Endothelial cell (in vitro differentiated cells): ENCODE measurements at places on chromosomes 12 and 14.

DNA sequence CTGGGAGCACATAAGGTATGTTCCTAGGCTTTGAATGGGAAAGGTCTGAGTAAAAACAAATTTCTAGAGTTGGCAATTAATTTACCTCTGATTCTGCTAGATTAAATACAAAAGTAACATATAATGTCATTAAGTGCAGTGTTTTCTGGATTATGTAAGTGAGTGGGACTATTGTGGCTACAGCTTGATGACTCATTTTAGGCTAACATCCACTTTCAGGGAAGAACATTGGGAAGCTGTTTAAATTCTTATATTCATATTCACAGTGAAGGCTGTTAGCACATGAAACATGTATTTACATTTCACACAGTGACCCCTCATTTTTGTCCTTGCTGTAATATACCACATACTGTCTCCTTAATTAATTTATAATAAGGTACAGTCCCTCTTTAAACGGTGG, 13.2 kb upstream of the BMAL2 start:
- peaks cover 11% of the 10 kb centered on the region for H3K36me3 ChIP-seq
- H3K27me3 ChIP-seq = no peaks in the 10 kb centered on the region
- peak overlapping the region; percentile 13 for H3K27ac ChIP-seq
- no peak overlapping the region for H3K4me3 ChIP-seq
- DNase-seq = no peak
- no peaks in the 10 kb centered on the region for H3K4me1 ChIP-seq

DNA sequence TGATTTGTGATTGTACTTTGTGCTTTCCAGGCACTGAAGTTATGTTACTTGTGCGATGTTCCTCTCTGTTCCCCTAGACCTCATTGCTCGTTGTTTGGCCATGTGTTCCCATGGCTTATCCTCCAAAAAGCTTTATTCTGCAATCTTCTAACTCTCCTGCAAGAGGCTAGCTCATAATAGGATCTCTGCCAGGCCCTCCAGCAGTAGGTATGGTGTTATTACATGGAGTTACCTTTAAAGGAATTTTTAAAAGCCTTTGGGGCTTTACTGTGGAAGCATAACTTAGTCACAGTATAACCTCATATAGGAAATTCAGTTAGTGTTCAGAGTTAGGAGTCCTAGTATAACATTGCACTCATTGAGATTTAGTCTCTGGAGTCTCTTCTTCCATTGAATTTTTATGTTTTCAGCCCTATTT, 292.3 kb downstream of the RAD51B start:
- peaks cover 16% of the 10 kb centered on the region for H3K4me1 ChIP-seq
- H3K36me3 ChIP-seq = no peaks in the 10 kb centered on the region
- H3K27ac ChIP-seq = no peak overlapping the region
- no peaks in the 10 kb centered on the region for H3K27me3 ChIP-seq
- DNase-seq = no peak
- no peak overlapping the region for H3K4me3 ChIP-seq

- H3K27me3 ChIP-seq = peaks cover 3% of the 10 kb centered on the region
- H3K4me3 ChIP-seq = no peak overlapping the region
- H3K27ac ChIP-seq = no peak overlapping the region
- H3K36me3 ChIP-seq = no peaks in the 10 kb centered on the region
Measured at GRCh38 chr14:53742233-53742620, 214.4 kb downstream of the BMP4 start.

DNA sequence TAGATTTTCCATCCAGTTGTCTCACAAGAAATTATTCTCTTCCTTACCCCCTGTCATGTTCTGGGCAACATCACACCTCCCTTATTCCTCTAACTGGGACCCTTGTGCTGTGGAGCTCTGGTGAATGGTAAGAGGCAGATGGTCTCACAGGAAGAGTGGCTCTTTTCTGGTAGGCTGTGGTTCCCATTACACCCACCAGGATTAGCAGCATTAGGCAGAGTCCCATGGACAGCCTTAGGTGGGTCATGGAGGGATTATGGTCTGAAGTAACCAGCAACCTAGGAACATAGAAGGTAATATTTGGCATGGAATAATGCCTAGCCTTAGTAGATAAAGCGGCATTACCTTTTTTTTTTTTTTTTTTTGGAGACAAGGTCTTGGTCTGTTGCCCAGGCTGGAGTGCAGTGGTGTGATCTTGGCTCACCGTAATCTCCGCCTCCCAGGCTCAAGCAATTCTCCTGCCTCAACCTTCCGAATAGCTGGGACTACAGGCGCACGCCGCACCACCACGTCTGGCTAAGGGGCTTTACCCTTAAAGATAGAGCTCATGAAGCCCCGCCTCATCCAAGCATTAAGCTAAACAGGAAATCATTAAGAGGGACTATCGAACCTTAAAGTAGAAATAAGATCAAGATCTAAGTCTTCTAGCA, 4.0 kb downstream of the C14orf119 start:
- no peak for DNase-seq
- H3K4me1 ChIP-seq = peaks cover 32% of the 10 kb centered on the region
- H3K27me3 ChIP-seq = peaks cover 9% of the 10 kb centered on the region
- no peak overlapping the region for H3K4me3 ChIP-seq

- H3K4me3 ChIP-seq = no peak overlapping the region
- H3K27ac ChIP-seq = no peak overlapping the region
- H3K4me1 ChIP-seq = peaks cover under 1% of the 10 kb centered on the region
- H3K36me3 ChIP-seq = peaks cover 3% of the 10 kb centered on the region
Measured at GRCh38 chr14:100434033-100434601, 111.0 kb downstream of the SLC25A47 start.

DNA sequence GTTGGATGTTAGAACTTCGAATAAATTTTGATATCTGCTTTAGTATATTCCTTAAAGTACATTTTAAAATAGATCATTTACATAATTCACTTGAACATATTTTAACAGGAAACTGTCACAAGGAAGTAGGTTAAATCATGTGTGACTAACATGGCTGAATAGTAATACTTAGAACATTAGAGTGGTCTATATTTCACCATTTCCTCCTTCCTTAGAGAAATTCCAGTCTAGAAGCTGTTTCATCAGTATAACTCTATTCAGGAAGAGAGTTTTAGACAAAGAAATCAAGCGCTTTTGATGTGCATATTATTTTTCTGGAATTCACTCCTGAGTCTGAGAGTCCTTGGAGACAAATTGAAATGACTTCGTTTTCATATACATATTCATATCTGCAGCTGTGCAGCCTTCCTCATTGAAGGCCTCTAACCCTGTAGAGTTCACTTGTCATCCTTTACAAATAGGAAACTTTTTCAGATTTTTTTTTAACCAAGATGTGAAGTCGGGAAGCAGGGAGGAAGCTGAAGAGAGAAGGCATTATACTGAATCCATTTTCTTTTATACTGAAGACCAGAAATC, 28.4 kb downstream of the IRAK3 start:
- H3K4me1 ChIP-seq = peaks cover 7% of the 10 kb centered on the region
- H3K27me3 ChIP-seq = peaks cover 4% of the 10 kb centered on the region
- H3K36me3 ChIP-seq = peaks cover 15% of the 10 kb centered on the region
- DNase-seq = no peak

DNA sequence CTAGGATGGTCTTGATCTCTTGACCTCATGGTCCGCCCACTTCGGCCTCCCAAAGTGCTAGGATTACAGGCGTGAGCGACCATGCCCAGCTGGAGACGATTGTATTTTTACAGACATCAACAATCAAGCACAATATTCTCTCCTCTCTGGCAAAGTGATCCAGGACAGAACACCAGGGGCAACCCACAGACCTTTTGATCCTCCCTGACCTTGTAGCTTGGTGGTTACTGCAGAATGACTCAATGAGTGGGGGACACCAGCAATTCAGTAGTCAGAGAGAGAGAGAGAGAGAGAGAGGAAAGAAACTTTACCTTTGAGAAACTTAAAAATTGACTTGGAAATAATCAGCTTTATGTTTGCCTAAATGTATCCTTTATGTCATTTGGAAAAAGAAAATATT, 51.2 kb downstream of the DRAM1 start:
- H3K4me1 ChIP-seq = no peaks in the 10 kb centered on the region
- no peak overlapping the region for H3K27ac ChIP-seq
- H3K36me3 ChIP-seq = peaks cover 5% of the 10 kb centered on the region
- peaks cover 2% of the 10 kb centered on the region for H3K27me3 ChIP-seq
- no peak overlapping the region for H3K4me3 ChIP-seq

GRCh38 chr14:74661726-74662450, 49.9 kb upstream of the LTBP2 start:
- H3K27me3 ChIP-seq = peaks cover 4% of the 10 kb centered on the region
- no peak for DNase-seq
- H3K27ac ChIP-seq = no peak overlapping the region
- H3K36me3 ChIP-seq = peaks cover 18% of the 10 kb centered on the region
- H3K4me3 ChIP-seq = no peak overlapping the region

GRCh38 chr12:65867394-65867793, 43.1 kb downstream of the HMGA2 start:
- no peak overlapping the region for H3K4me3 ChIP-seq
- no peak overlapping the region for H3K27ac ChIP-seq
- peaks cover 6% of the 10 kb centered on the region for H3K36me3 ChIP-seq
- H3K27me3 ChIP-seq = peaks cover 2% of the 10 kb centered on the region
- H3K4me1 ChIP-seq = no peaks in the 10 kb centered on the region

DNA sequence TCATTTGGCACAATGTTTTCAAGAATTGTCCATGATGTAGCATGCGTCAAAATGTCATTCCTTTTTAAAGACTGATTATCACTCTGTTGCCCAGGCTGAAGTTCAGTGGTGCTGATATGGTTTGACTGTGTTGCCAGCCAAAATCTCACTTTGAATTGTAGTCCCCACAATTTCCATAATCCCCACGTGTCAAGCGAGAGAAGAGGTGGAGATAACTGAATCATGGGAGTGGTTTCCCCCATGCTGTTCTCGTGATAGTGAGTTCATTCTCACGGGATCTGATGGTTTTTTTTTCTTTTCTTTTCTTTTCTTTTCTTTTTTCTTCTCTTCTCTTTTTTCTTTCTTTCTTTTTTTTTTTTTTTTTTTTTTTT, 21.8 kb upstream of the LRRK2 start:
- H3K36me3 ChIP-seq = no peaks in the 10 kb centered on the region
- H3K27me3 ChIP-seq = no peaks in the 10 kb centered on the region
- H3K27ac ChIP-seq = no peak overlapping the region

DNA sequence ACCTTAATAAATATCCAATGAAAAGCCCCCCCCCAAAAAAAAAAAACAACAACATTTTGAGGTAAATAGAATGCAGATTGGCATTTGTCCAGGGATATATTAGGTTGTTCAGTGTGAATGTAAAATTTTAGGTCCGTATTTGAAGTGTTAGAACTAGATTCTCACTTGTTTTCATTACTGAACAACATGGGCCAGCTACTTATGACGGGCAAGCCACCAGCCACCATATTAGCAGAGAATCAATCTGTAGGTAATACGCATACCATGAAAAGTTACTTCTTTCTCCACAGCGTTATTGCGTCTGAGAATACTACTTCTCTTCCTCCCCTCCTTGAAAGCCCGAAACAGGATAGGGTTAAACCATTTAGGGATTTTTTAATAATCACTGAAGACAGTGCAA, 5.4 kb downstream of the FLRT2 start:
- H3K36me3 ChIP-seq = no peaks in the 10 kb centered on the region
- peaks cover 23% of the 10 kb centered on the region for H3K27me3 ChIP-seq
- H3K4me3 ChIP-seq = peak overlapping the region; percentile 82
- H3K4me1 ChIP-seq = peaks cover 30% of the 10 kb centered on the region
- DNase-seq = no peak

DNA sequence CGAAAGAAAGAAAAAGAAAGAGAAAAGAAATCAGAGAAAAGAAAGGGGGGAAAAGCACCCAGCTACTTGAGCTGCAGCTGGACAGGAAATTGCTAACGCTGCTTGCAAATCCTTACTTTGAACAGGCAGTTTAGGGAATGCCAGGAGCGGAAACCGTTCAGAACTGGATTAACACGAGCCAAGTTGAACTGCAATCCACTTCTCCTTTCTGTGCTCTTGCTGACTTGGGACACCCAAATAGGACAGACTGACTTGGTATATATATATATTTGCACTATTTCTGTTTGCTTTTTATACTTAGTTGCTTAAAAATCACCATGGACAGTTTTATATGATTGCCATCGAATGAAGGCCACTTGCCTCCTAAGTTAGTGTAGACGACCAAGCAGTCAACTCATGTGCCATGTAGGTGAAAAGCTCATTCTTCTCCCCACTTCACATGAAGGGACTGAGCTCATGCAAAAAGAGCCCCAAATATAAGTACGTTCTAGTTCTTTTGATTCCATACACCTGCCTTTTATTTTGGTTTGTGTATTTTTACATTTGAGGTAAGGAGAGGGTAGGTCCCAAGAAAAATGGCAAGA, 5.5 kb downstream of the DUSP6 start:
- peak overlapping the region; percentile 94 for H3K27ac ChIP-seq
- H3K4me1 ChIP-seq = peaks cover 58% of the 10 kb centered on the region
- peak; percentile 51 for DNase-seq
- H3K36me3 ChIP-seq = peaks cover 45% of the 10 kb centered on the region

DNA sequence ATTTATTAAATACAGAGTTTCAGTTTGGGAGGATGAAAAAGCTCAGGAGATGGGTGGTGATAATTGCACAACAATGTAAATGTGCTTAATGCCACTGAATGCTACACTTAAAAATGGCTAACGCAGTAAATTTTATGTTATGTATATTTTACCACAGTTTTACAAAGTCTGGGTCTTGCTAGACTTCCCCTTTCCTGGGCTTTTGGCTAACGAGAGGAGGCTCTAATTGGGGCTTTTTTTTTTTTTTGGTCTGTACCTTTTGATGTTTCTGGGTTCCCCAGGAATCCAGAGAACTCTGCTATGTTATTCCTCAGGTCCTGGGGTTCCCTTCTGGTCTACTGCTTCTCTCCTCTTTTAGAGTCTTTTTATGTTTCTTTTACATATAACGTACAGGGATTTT, 355.5 kb downstream of the CACNA1C start:
- no peak overlapping the region for H3K4me3 ChIP-seq
- no peak for DNase-seq
- H3K27ac ChIP-seq = no peak overlapping the region
- H3K36me3 ChIP-seq = no peaks in the 10 kb centered on the region

DNA sequence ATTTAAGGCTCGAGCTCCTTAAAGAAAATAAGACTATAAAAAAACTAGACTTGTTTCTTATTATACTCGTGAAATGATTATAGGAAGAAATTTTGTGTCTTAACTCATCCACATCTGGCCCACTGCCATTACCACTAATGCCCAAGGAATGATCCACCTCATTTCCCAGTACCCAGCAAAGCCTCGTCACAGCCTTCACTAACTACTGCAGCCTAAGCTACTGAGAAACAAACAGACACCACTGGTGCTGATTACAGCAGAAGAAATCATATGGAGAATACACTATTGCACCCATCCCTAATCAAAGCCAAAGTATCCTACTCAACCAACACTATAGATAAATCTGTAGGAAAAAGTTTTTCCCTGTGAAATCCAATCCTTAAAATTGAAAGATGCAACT, 205.3 kb upstream of the NAV3 start:
- no peak overlapping the region for H3K27ac ChIP-seq
- no peaks in the 10 kb centered on the region for H3K36me3 ChIP-seq
